NB4 (cell line): ENCODE measurements at places on chromosomes 3 and 15.

DNA sequence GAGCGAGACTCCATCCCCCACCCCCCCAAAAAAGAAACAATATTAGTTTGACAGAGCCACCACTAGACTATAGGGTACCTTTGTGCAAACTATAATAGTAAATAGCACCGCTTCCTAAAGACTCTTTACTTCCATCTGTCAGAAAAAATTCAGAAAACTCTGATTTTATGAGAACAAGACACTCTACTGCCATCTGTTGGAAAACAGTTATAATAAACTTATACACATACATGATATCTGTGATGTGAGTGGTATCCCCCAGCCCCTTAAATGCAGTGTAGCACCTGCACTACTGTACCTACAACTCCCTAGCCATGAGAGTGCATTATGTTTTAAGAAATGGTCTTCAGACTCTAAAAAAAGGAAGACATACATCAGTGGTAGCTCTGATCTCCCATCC, 47.1 kb upstream of the CTDSPL start:
- DNase-seq, result peak; percentile 16

DNA sequence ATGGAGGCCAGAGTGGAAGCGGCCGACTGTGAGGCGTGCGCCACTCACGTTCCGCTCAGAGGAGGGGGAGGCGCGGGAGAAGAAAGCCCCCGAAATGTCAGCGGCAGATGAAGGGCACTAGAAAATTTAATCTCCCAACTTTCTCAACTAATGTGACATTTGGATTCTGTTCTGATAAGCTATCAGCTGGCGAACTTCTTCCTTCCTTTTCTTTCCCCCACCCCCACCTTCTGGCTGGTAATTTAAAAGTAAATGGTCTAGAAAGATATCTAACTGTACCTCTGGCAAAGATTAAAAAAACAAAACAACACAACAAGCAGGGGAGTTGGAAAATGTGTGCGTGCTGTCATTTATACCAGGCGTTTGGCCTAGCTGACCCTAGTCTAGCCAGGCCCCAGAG, 26.4 kb upstream of the TMEM115 start:
- DNase-seq, result no peak

- DNase-seq, result no peak
Observed at GRCh38 chr3:64267721-64268604, 42.7 kb upstream of the PRICKLE2 start.

DNA sequence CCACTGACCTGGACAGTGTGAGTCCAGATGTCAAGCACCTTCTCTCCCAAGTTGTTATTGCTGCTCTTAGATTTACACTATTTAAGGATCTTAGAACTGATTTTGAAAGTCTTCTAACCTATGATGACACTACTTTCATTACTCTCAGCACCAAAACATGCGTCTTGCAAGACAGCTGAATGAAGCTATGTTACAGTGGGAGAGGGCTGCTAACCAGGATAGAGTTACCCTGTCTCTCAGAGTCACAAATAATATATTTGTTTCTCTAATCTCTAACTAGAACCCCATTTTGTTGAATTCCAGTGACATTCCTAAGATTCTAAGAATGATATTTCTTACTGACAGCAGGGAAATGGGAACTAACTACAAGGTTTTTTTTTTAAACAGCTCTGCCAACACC, 455.5 kb downstream of the MAGI1 start:
- DNase-seq, result no peak

- no peak for DNase-seq
Observed at GRCh38 chr3:42822828-42823227, 13.6 kb downstream of the ACKR2 start.

GRCh38 chr3:178393824-178394223, 142.4 kb upstream of the KCNMB2 start:
- no peak for DNase-seq

DNA sequence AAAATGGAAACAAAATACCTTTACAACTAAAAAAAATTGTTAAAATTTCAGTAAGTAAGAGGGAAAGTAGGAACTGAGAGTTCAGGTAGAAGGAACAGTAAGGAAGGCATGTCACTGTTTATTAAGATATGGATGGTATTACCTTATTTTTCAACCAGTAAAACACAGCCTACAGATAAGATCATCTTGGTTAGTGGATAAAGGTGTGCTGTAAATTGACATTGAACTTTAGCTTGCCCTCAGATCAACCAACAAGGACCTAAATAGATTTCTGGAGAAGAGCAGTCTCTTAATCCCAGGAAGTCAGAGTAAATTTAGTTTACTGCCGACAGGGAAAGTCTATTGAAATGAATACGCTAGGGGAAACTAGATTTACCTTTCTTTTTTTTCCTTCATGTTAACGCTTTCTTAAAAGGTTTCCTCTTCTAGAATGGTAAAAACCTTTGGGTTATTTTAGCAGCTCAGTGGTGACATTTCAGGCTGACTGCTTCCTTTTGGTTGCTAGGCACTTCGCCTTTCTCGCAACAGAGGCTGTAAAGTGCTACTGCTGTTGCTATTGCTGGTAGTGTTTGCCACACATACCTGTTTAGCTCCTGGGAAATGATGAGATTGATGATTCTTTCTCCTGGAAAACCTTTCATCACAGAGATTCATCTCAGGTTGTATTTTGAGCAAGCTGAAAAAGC, 12.9 kb downstream of the DZIP3 start:
- no peak for DNase-seq

- DNase-seq, result no peak
Observed at GRCh38 chr15:31131853-31132375, 30.4 kb upstream of the TRPM1 start.

DNA sequence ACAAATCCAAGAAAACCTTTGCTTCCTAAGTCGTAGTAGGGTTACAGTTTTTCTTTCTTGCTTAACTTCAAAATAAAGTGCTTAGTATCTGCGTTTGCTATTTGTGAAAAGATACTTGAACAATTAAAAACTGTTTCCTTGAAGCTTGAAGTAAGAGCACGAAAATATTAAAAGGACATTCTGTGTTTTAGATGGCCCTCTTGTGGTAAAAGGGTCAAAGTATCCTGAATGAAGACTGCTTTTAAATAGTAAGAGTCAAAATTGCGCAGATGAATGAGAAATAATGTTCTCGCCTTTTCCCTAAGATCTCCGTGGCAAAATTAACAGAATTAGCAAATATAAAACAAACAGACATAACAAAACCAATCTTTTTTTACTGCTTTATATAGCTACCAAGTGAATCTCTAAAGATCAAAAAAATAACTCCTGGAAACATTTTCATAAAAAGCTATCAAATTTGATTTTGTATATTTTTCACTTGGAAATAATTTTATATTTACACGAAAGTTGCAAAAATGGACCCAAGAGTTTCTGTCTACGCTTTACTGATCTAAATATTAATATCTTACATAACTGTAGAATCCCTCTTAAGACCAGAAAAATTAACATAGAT, 175.4 kb downstream of the MBNL1 start:
- peak; percentile 69 for DNase-seq

GRCh38 chr3:148789146-148789545, 38.5 kb upstream of the CPB1 start:
- no peak for DNase-seq

GRCh38 chr3:71031181-71031580, 552.3 kb downstream of the FOXP1 start:
- DNase-seq, result no peak

DNA sequence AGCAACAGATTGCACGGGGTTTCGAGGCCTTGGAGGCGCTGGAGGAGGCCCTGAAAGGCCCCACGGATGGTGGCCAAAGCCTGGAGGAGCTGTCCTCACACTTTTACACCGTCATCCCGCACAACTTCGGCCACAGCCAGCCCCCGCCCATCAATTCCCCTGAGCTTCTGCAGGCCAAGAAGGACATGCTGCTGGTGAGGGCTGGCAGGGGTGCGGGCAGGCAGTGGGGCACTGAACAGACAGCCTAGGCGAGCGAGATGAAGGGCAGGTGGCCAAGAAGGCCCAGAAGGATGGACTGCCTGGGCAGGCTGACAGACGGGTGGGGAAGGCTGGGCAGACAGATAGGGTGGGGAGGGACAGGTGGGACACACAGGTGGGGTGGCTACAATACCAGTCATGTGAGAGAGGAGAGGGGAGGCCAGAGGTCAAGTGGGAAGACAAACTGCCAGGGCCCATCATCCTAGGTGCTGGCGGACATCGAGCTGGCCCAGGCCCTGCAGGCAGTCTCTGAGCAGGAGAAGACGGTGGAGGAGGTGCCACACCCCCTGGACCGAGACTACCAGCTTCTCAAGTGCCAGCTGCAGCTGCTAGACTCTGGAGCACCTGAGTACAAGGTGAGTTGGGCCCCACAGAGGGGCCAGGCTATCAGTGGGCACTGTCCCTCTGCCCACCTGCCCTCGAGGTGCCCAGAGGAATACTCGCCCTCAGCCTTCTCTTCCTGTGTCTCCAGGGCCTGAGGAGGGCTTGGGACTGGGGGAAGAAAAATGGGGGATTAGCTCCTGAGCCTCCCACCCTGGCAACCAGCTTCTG, 3.1 kb downstream of the PARP3 start:
- DNase-seq, result no peak

GRCh38 chr3:184805351-184806038, 6.5 kb upstream of the VPS8 start:
- peak; percentile 76 for DNase-seq

GRCh38 chr3:64935971-64936370, 248.2 kb upstream of the ADAMTS9 start:
- DNase-seq, result no peak

DNA sequence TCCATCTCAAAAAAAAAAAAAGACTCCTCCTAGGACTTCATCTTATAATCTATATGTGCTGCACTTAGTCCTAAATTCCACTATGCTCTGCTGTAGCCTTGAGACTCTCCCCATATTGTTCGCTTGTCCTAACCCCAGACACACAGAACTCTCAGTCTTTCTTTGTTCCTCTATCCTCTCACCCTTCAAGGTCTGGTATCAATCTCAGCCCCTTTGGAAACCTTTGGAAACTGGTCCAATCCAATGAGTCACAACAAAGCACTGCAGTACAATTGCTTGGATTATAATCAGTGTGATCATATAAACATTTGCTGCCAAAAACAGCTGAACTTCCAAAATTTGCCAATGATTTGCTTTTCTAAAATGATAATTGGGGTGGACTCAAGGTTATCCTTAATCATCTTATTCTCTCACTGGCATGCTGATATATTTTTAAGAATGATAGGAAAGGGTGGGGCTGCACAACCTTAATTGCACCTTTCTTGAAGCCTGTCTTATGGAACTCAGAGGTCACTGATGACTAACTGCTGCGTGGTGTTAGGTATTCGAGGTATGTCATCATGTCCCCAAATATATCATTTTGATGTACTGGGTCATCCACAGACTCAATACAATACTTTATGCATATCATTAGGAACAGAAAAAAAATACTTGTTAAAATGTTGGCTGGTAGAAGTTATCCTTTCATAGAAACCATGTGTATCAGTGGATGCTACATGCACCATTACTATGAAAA, 756.7 kb downstream of the NR2F2 start:
- no peak for DNase-seq

DNA sequence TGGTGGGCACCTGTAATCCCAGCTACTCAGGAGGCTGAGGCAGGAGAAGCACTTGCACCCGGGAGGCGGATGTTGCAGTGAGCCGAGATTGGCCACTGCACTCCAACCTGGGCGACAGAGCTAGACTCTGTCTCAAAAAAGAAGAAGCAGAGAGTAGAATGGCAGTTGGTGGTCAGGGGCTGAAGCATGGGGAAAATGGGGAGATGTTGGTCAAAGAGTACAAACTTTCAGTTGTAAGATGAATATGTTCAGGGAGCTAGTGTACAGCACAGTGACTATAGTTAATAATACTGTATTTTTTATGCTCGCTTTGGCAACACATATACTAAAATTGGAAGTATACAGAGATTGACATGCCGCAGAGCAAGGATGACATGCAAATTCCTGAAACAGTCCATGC, 41.5 kb downstream of the PCNP start:
- DNase-seq, result no peak

DNA sequence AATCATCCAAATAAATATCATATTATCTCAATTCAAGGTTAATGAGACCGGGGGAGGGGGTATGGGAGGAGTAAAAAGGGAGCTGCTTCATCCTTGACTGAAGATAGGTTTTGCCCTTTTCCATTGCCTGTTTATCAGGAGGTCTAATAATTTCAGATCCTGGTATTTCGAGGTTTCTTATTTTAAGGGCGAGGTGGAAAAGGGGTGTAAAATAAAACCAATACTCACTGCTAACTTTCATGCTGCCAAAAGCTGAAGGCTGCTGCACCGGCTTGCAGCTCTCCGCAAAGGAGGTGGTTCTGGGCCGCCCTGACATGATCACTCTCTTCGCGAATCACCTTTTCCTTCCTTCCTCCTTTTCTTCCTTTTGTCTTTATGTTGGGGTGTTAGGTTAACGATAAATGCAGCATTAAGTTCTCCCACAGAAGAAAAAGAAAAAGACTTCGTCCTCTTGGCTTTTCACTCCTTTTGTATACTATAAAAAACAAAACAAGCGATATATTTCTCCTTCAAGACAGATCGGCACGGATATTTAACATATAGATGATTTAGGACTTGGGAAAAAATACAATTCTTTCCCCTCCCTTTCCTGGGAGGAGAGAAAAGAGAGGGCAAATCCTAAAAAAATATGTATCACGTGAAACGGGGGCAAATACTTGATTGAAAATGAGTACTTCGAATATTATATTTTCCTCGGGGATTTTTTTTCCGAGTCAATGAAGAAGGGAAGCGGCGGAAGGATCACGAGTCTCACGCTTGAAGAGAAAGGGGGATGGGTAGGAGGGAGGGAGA, 932 bp downstream of the GSK3B start:
- DNase-seq, result peak; percentile 46

- DNase-seq, result no peak
Observed at GRCh38 chr3:108907194-108907593, 46.5 kb downstream of the GUCA1C start.

- no peak for DNase-seq
Observed at GRCh38 chr15:47184908-47185801, 532.1 kb upstream of the SEMA6D start.

DNA sequence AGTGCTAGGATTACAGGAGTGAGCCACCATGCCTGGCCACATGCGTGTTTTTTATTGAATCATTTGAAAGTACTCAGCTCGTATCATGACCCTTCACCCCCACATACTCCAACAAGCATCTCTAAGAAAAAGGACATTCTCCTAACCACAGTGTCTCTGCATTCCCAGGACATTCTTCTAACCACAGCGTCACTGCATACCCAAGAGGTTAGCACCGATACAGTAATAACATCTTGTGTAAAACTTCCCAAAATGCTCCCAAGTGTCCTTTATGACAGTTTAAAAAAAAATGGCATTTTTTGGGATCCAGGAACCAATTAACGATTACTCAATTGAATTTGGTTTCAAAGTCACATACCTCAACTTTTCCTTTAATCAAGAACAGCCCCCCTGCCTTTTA, 39.6 kb downstream of the FLNB start:
- DNase-seq, result no peak

DNA sequence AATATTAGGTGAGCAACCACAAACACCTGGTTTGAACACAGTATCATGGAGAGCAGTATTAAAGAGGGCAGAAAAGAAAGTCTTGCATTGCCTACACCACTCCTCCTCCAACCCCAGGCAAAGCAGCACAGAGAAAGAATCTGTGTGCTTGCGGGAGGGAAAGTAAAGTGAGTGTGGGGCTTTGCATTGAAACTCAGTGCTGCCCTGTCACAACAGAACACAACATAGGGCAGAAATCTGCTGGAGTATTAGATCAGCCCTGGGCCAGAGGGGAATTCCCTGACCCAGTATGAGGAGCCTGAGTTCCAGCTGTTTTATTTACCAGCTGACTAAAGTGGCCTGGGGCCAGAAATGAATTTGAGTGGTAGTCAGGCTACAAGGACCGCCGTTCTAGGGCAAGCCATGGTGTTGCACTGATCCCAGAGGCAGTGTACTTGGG, 75.5 kb downstream of the SPATA16 start:
- DNase-seq, result no peak
